ENCODE measurements at places on chromosomes 3 and 15.

GRCh38 chr3:10299175-10299574 lies 6.4 kb upstream of the GHRL start:
- no peak for DNase-seq

- no peak for DNase-seq
Observed at GRCh38 chr3:53817809-53818208, 28.4 kb downstream of the CHDH start.

DNA sequence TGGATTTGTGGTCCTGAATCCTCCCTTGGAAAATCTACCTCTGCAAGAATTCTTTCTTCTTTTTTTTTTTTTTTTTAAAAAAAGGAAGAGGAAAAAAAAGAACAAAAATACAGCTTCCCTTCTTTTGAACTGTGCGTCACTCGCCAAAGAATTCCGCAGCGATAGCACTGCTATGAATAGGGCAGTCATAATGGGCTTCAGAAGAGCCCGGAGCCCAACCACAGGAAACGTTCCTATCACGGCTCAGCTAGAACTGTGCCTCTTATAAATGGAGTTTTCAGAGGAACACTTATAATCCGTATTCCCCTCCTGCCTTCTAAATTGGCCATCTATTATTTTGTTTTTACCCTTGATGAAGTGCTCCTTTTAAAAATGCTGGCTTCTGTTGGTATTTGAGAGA lies 227.7 kb downstream of the ADAMTS17 start:
- no peak for DNase-seq

DNA sequence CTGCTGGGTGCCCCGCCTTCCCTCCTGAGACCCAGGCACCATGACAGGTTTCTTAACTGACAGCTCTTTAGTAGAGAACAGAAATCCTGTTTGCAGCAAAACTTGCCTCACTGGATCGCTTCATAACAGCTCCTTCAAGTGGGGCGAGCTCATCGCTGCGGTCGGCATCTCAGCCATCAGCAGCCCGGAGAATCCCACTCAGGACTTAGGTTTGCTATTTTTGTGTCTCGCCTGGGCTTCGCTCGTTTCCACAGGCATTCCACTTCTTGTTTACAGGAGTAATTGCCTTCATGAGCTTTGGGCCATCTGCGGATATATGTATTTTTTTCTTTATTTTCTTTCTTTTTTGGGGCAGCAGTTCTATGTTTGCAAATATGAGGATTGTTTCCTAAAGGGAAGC lies 15.7 kb downstream of the KLF13 start:
- no peak for DNase-seq

Measured in stimulated activated CD8-positive, alpha-beta memory T cell treated with anti-CD3 and anti-CD28 coated beads, Interleukin-7, amount 100 ng/mL, for 48 hours (primary cell).